ENCODE measurements at places on chromosomes 12 and 14. TPM values are rescaled to one million over a fixed set of nuclear protein-coding genes. Genes with fewer than 3 reads are reported as not detected.

DNA sequence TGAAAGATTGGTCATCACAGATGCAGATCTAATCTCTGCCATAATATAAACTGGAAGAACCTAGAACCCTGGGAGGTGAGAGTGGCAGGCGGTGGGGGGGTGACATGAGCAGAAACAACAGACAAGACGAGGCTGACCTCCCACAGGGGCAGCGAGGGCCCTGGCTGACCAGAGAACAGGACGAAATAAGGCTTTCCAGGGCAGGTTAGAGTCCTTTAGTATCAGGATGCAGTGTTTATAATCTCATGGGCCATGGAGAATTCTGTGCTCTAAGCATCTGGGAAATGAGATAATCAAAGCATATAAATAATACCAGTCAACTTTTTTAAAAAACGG is 102.7 kb upstream of the BCL2L14 start:
- no peak for DNase-seq

GRCh38 chr14:60215520-60216420 is 33.3 kb upstream of the PPM1A start:
- no peak for DNase-seq

GRCh38 chr12:133129368-133130037 is 571 bp downstream of the ZNF891 start:
- no peak for DNase-seq

- DNase-seq, result no peak
Observed at GRCh38 chr12:75208856-75209811, 505 bp downstream of the KCNC2 start.

GRCh38 chr12:94844452-94844851 is 159.0 kb downstream of the NDUFA12 start:
- DNase-seq, result no peak

DNA sequence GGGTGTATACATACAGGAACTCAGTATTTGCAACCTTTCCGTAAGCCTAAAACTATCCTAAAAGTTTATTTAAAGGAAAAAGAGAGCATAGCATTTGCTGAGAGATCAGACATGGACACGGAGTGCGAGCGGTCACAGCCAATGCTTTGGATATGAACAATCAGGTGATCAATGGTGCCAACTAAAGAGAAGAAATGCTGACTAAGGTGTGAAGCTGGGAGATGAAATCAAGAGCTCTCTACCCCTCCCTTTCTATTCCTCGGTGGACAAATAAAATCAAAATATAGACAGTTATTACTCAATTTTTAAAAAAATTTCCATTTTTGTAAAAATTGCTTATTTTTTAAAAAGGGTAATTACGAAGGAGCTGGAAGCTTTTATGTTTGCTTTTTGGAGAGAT is 29.2 kb downstream of the NT5DC3 start:
- no peak for DNase-seq

- DNase-seq, result no peak
Observed at GRCh38 chr14:30608533-30609006, 13.5 kb upstream of the SCFD1 start.

The HOXC6 gene
- 0.15 TPM for total RNA-seq

The E2F7 gene
- total RNA-seq, result 0.07 TPM

The MDM1 gene
- 6.2 TPM for total RNA-seq

The SVOP gene
- 1.9 TPM for total RNA-seq

The SNX6 gene
- 61.0 TPM for total RNA-seq

The ART4 gene
- total RNA-seq, result 3.3 TPM

All from left ventricle myocardium superior (tissue), 1 donor.